Stimulated activated CD4-positive, alpha-beta T cell treated with anti-CD3 and anti-CD28 coated beads, Interleukin-15, amount 100 ng/mL, for 24 hours (primary cell): ENCODE measurements at places on chromosomes 3 and 15.
A peak's percentile ranks its signal among the peaks of the same experiment; 100 is the strongest.

DNA sequence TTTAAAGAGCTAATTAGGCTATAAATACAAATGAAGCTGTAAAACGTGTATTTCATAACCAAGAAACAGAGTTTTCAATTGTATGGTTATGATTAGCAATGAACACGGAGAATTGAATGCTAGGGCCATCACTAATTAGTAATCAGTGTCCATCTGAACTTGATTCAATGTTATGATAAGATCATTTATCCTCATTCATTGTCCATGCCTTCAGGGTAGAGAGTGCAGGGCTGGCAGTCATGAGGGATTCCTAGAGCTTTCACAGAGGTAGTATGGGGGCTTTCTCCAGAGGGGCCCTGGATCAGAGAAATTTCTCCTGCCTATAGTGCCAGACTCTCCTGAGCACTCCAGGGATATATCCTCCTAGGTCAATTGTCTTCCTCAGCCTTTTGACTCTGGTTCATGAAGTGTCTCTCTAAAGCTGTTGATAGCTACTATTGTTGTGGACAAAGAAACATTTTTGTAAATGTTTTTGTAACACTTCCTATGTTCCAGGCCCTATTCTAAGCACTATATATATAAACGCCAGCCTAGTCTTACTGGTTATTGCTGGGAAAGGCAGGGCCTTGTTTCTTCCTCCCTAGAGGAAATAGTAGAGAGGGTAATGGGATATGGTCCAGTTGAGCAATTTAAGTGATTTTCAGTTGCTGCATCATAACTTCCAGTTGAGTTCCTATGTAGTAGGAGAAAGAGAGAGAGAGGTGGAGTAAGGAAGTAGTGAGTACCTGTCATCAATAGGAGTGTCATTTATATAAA, 249.0 kb downstream of the NFKBIZ start:
- no peak for DNase-seq

GRCh38 chr15:89777782-89778380, 1.7 kb downstream of the MESP2 start:
- no peak for DNase-seq

- DNase-seq: no peak
These were observed 6.8 kb upstream of the SNRK start for GRCh38 chr3:43279532-43279931.

GRCh38 chr3:131622726-131623125, 120.0 kb upstream of the MRPL3 start:
- no peak for DNase-seq

DNA sequence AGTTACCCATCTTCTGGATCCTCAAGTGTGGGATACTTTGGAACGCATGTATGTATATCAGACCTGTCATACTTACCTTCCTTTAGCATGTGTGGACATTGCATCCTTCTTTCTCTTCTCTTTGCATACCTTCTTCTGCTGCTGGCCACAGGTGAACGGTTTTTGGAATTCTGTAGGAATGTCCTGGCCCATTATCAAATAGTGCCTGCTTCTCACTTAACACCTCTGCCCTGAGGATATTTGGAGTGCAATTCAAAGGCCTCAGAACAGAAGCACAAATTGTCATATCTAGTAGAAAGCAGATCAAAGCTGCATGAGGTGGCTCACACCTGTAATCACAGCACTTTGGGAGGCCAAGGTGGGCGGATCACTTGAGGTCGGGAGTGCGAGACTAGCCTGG, 34.1 kb upstream of the UACA start:
- DNase-seq: no peak

GRCh38 chr3:118884748-118885206, 149.9 kb downstream of the IGSF11 start:
- DNase-seq: peak; percentile 87

DNA sequence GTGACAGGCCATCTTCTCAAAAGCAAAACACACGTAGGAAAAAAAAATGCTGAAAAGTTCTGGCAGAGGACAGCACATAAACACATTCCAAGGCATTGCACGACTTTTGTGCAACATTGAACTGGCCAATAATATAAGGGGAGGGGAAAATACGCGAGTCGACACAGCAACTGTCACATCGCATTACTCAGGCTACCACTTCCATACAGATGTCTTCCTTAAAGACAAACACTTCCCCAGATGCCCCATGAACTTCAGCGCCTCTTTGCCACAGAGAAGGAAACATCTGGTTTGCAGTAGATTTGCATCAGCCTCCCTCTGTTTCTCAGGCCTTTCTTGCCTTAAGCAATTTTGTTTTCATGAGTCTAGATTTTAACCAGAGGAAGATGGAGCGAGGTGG, 144.4 kb upstream of the IGF1R start:
- no peak for DNase-seq

GRCh38 chr3:46549989-46550388, 16.1 kb downstream of the LRRC2 start:
- no peak for DNase-seq

GRCh38 chr3:44522494-44522933, 32.5 kb upstream of the ZKSCAN7 start:
- DNase-seq: no peak

GRCh38 chr3:33904730-33905129, 106.3 kb downstream of the PDCD6IP start:
- DNase-seq: no peak

DNA sequence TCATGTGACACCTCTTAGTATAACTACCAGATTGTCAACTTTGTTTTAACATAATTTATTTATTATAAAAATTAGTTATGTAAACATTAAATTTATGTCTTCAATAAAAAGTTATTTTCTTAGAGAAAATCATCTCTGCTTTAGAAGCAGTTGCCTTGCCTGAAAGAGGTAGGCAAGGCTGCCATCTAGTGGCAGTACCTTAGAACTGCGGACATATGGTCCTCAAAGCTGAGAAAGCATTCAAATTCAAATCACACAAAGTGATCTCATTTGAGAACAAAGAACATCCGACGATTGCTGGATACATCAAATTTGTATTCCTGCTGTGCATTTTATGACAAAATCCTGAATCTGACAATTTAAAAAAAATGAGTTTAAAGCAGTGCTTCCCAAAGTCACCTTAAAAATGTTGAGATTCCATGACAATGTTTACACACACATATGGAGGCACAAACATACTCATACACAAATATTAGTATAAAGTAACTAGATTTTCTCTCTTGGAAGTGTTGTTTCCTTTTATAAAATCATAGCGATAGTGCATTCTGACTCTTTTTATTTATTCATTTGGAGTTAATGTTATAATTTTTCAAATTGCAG, 617.4 kb downstream of the CADM2 start:
- DNase-seq: peak; percentile 53

- DNase-seq: no peak
These were observed 3.4 kb upstream of the ATP2B2 start for GRCh38 chr3:10508619-10509260.

GRCh38 chr3:48001991-48002390, 14.2 kb downstream of the MAP4 start:
- DNase-seq: no peak

DNA sequence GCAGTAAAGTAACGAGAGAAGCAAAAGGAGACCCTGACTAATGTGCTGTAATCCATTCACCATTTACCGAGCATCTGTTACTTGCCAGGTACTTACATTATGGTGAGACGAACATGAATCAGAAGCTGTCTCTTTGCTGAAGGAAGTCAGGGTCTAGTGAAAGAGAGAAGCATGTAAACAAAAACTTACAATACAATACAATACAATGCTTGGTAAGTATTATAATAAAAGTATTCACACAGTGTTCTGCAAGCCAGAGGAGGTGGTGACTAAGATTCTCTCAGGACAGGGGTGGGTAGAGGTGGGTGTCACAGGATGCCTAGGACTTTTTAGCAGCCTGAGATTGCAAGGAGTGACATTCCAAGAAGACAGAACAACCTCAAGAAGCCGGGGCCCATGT, 50.2 kb upstream of the MGA start:
- DNase-seq: no peak

- DNase-seq: peak; percentile 57
These were observed 44.5 kb downstream of the ZDHHC19 start for GRCh38 chr3:196166741-196167140.

- DNase-seq: no peak
These were observed 136.0 kb upstream of the RAP2B start for GRCh38 chr3:153026026-153026425.

DNA sequence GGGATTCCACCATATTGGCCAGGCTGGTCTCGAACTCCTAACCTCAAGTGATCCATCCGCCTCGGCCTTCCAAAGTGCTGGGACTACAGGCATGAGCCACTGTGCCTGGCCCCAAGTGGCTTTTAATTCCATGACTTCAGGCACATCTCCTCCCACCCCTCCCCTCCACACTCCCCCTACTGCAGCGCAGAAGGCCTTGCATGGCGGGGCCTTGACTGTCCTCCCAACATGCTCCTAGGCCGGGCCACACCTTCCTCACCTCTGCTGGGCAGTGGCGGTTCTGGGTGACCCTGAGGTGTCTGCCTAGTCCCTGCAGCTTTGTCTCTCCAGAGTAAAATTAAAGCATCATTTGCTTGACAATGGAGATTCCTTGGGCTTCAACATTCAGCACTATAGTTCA, 6.9 kb downstream of the LYSMD4 start:
- DNase-seq: no peak

GRCh38 chr3:4753073-4753691, 226.1 kb upstream of the BHLHE40 start:
- no peak for DNase-seq

DNA sequence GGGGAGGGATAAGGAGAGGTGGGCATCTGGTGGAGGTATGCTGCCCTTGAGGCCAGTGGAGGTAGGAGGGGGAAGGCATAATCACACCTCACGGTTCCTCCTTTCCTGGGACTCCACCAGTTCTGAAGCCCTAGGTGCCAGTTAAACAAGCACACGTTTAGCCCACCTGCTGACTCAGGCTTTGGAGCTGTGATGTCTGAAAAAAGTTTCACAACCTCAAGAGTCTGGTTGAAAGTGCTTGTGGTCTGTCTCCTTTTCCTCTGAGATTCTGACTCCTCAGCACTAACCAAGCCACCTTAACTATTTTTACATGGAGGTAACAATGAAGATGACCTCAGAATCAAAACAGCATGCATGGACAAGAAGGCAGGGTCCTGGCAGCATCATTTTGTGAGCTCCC, 23.0 kb downstream of the HPS3 start:
- no peak for DNase-seq

- DNase-seq: no peak
These were observed 611 bp upstream of the FANCI start for GRCh38 chr15:89243046-89243690.
